Mesothelial cell of epicardium (in vitro differentiated cells): ENCODE measurements at places on chromosomes 5 and 9. TPM values are rescaled to one million over a fixed set of nuclear protein-coding genes. Genes with fewer than 3 reads are reported as not detected.

DNA sequence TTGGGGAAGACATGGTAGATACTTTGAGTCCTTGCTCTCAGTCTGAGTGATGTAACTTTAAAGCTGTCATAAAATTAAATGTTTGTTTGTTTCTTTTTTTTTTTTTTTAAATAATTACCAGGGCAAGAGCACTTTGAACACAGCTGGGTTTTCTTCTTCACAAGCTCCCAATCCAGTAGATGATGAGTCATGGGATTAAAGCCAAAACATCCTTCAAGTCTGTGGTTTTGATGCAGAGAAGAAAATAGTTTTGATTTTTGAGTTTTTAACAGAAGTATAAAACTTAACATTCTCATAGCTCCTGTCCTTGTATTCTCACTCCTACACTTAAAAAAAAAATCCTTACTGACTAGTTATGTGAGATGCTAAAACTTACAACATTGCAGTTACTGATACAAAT lies 34.8 kb upstream of the IL31RA start:
- no peak for DNase-seq

DNA sequence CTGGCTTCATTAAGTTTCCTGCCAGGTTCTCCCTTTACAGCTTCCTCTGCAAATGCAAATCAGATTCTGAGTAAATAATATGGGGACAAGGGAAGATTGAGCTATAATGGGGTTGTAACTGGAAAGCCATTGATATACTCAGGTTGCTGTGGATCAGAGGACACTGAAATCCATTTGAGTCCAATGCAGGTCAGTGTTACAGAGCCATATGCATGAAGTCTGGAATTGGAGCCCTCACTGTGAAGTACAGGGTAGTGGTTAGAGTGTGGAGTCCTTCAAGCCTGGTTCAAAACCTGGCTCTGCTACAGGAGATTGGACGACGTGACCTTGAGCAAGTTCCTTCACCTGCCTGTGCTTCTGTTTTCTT lies 48.7 kb downstream of the TIMD4 start:
- no peak for DNase-seq

DNA sequence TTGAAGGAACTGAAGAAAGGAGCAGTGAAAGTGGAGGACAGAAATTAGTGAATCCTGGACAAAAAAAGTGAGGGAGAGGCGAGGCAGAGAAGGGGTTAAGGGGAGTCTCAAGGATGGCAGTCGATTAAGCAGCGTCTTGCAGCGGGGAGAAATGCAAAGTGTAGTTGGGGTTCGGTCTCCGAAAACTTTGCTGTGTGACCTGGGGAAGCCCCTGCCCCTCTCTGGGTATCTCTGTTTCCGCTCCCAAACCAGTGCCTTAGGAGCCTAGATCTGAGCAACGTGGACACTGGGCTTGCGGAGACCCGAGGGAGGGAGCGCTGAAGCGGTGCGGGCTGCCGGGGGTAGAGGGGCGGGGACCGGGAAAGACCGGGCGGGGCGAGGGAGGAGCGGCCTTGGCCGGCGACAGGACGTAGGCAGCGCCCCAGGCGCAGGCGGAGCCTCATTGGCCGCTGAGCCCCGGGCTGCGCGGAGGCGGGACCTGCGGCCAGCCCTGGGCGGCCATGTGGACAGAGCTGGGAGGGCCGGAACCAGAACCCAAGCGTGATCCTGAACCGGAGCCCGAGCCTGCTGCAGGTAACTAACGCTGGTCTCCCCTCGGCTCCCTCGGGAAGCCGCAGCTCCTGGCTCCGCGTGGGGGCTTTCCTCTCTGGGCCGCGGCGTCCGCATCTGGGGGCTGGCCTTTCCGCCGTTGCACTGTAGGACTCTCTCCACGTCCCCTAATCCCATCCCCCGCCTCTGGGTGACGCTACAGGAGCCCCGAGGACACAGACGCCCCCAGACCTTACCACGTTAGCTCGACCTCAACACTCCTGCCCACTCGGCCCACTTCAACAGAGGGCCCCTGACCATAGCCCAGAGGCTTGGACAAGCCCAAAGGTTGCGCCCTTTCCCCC lies at the start of gene ALDH1B1:
Gene ALDH1B1 (plus strand): TSS at position 468 of the 893 bp plus-strand sequence. CDS start 3,047 bp downstream, outside the sequence.
- peak; percentile 78 for DNase-seq

Gene PCDHB9
- total RNA-seq: 14.5 to 16.0 TPM (median 15.1 TPM) in 3 replicates

Gene ERBIN
- total RNA-seq: 75.7 to 83.3 TPM (median 81.8 TPM) in 3 replicates

Gene TRIM7
- 0.57 to 0.72 TPM (median 0.62 TPM) in 3 replicates for total RNA-seq

DNA sequence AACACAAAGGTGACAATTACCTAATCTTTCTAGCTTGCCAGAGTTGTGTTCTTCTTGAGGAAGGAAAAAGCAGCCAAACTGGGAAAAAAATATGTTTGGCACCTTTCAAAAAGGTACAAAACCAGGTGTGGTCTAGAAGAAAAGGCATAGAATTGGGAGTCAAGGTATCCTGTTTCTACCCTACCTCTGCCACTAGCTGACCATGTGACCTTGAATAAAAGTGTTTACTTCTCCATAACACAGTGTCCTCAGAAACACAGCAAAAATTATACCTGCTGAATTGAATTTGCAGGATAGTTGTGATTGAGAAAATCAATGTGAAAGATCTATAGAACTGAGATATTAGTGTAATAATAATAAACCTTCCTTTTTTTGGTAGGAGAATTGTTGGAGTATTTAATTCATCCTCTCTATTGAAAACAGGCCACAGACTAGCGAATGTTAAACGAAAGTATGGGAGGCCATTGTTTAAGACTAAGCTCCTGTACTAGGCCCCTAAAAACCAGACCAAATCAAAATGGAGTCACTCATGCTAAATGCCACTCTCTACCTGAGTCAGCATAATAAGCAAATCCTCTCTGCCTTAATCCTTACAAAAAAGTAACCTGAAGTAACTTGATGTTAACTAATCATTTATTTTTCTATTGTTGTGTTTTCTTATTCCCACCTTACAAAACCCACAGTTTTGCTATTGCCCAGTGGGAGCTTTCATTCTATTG lies 12.6 kb downstream of the CYFIP2 start:
- no peak for DNase-seq
